ENCODE measurements at places on chromosomes 4 and X.

DNA sequence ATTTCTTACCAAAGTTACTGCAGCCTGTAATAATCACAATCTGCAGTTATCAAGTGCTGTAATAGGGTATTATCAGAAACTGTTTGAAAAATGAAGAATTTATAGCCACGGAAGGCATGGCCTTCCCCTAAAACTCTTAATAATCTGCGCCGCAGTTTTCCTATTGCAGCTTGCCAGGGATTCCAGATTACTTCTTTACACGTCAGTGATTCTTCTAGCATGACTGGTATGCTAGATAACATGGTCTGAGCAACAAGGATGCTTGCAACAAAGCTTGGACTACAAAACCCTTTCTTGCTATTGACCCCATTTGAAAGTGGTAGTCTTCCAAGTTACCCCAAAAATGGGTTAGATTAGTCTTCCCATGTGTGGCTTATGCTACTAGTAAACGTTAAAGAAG is 47.2 kb upstream of the GK2 start:
- no peak for DNase-seq

- DNase-seq: no peak
Observed at GRCh38 chrX:112818114-112819007, 22.3 kb downstream of the AMOT start.

GRCh38 chr4:160399826-160400225 is 1296.9 kb downstream of the RAPGEF2 start:
- DNase-seq: no peak

DNA sequence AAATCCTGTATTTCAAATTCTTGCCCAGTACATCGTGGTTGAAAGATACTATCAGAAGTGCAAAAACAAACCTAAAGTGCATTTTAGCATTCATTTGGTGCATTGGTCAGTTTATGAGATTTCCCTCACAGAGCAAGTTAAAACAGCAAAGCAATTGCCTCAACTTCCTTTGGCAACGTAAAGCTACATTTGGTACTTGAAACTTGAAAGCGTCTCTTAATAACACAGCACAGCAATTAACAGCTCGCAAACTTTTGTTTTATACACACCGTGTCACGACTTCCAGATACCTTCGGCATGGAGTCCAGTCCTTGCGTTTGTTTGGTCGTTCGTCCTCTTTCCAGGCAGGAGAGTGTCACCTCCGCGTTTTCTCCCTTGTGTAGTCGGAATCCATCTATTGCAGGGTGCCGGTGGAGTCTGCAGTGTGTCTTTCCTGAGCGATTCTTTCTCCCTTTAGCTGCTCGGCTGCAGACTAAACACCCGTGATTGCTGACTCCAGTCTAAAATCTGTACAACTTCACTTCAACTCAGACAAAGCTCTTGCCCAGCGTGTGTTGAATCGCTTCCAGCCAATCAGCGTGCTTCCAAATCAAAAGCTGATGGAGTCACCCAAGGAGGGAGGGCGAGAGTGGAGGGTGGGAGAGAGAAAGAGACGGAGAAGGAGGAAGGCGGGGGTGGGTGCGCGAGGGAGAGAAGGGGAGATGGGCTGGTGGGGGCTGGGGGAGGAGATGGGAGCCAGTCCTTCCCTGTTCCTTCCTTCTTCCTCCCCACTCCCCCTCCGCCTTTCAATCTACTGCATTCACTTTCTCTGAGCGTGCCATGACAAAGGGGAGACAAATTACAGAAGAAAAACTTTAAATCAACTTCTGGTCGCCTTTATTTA is at the start of gene PCDH18:
TSS of gene PCDH18 (minus strand) at position 509 of the 883 bp plus-strand sequence. CDS start at position 103, 406 bp downstream.
- DNase-seq: peak; percentile 18

DNA sequence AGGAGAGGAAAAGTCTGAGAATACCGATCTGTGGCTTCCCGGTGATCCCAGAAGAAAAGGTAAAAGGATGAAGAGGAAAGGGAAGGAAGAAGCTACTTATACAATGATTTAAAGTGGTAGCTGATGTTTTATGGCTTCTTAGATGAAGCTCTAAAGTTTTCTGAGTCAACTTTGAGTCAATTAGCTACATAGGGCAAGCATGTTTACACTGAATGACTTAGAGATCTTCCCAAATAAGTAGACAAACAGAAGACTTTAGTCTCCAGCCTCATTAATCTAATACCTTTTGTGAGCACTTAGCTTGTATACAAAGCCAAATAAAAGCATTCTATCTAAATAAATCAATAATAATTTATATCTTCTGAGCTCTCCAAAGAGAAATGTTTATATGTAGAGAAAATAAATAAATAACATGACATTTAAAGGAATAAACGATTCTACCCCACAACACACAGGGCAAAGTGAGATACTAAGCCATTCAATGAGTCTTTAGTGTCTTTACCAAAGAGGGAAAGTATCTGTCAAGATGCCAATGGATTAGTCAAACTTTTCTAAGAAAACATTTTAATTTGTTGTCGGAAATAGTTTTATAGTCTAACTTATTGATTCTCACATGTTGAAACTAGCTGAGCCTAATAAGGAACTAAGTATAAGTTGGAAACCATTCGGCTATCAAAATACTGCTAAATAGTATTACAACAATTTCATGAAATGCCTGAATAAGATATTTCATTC is 46.0 kb upstream of the TMEM184C start:
- no peak for DNase-seq

DNA sequence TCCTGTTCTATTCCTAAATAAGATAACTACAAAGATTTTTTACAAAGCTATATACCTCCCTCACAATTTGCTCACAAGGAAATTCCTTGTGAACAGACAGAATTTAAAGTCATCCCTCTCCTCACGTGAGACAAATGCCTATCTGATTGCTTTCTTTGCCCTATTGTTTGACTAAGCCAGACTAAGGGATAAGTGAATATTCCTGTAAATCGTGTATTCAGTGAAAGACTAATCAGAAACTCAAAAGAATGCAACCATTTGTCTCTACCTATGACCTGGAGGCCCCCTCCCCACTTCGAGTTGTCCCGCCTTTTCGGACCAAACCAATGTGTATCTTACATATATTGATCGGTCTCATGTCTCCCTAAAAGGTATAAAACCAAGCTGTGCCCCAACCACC is 15.3 kb upstream of the ZBTB33 start:
- no peak for DNase-seq

DNA sequence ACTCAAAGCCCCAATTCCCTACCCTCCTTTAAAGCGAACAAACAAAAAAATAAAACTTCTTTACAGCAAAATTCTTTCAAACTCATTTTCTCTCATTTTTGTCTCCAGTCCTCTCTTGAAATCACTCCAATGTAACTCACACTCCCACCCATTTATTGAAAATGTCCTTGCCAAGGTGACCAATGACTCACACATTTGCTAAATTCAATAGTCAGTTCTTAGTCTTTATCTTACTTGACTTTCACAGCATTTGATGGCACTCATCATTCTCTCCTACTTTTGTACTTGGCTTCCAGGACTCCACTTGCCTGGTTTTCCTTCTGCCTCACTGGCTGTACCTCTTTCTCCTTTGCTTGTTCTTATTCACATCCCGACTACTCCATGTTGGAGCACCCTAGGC is 19.9 kb downstream of the CC2D2A start:
- no peak for DNase-seq

GRCh38 chrX:124325732-124326131 is 6.7 kb upstream of the TEX13D start:
- no peak for DNase-seq

DNA sequence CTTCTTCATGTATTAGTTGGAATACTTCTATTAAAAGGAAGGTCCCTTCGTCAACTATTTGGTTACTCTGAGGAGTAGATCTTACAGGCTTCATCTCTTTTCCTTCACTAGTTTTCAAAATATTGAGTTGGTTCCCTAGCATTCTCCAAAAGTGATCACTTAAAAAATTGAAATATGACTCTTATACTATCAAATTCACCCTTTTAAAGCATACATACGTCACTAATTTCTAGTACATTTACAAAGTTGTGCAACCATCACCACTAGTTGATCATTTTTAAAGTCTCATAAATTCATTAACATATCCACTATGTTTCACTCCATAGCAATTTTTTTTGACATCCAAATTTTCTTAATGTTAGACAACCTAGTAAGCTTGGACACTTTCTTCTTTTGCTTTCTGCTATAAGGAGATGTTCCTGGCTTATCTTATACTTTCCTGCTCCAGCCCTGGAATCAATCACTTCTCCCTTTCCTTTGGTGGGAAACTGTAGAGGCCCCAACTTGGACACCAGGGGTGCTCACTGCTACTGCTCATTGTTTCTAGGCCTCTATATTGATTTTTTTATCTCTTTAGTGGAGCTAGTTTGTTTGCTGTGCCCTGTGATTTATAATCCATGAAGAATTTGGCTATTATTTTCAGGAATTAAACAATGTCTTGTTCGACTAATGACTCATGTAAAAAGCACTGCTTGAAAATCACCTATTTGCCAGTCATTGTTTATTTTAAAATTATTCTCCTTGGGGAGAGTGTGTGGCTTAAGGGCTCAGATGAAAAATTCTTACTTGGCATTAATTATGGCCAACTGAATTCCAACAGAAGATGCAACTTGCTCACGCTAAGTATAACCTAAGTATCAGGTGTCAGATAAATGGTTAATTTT is 4.0 kb upstream of the ZFX start:
- peak; percentile 21 for DNase-seq

GRCh38 chr4:19256823-19257222 is 994.9 kb upstream of the SLIT2 start:
- no peak for DNase-seq

DNA sequence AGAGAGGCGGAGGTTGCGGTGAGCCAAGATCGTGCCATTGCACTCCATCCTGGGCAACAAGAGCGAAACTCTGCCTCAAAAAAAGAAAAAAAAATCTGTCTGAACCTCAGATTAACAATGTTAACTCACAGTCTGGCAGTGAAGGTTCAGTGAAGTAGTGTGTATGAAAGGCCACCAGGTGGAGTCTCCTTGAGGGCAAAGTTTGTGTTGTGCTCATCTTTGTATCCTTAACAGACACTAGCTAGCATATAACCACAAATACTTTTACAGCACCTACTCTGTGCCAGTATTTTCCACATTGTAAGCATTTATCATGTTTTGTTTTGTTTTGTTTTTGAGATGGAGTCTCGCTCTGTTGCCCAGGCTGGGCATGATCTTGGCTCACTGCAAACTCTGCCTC is 46.0 kb upstream of the MGST2 start:
- DNase-seq: no peak

- DNase-seq: no peak
Observed at GRCh38 chr4:128751354-128751753, 58.1 kb upstream of the JADE1 start.

- DNase-seq: no peak
Observed at GRCh38 chr4:138899999-138900398, 115.6 kb upstream of the NOCT start.

DNA sequence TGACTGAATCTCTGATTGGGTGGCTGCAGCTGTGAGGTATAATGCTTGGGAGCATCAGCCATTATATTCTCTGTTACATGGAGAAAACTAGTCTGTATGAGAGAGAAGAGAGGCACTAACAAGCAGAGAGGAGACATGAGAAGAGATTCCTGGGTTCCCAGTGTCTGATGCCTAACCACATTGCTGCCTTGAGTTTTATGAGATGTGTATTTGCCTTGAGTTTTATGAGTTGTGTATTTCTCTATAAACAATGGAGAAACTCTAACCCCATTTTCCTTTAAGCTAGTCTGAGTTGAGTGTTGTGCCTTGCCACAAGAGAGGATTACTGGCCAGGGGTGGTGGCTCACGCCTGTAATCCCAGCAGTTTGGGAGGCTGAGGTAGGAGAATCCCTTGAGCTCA is 208.1 kb downstream of the BCOR start:
- no peak for DNase-seq

- no peak for DNase-seq
Observed at GRCh38 chrX:137194164-137194563, 160.4 kb upstream of the GPR101 start.

- no peak for DNase-seq
Observed at GRCh38 chr4:106493086-106493485, 124.5 kb upstream of the GIMD1 start.

GRCh38 chr4:104217526-104217925 is 277.2 kb downstream of the CXXC4 start:
- no peak for DNase-seq

GRCh38 chr4:185700630-185701029 is 111.4 kb downstream of the SORBS2 start:
- no peak for DNase-seq

DNA sequence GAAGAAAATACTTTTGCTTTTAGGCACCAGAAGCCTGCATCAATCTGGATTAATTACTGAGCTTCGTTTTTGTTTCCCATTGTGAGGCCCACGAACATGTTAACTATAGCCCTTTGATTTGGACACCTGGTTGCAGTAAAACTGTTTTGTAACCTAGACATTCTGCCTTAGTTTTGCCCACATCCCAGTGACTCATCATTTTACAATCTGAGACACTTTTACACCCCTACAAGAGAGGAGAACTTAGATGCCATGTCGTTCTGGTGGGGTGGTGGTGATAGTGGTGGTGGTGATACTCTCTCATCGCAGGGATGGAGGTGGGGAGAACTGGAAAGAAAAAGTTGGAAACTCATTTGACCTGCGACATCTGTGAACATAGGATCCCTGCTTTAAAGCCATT is 1257.2 kb downstream of the ADGRL3 start:
- peak; percentile 49 for DNase-seq

DNA sequence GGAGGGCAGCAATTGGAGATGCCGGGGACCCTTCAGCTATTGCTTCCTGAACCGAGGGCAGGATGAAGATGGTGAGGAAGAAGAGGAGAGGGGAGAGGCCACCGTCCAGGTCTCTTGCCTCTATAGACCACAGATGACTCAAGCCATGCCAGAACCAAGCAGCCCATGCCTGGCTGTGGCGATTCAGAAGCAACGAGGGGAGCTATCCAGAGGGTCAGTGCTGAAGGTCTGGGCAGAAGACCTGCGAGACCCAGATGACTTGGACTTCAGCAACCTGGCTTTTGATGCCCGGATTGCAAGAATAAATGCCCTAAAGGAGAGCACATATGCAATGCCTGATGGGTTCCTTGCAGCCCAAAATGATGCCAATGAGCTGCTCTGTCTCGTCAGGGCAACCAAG is 70.2 kb upstream of the PRPS2 start:
- no peak for DNase-seq

GRCh38 chr4:161816958-161817357 is 346.8 kb downstream of the FSTL5 start:
- no peak for DNase-seq

GRCh38 chr4:87633243-87633642 is 16.8 kb upstream of the DMP1 start:
- peak; percentile 23 for DNase-seq

DNA sequence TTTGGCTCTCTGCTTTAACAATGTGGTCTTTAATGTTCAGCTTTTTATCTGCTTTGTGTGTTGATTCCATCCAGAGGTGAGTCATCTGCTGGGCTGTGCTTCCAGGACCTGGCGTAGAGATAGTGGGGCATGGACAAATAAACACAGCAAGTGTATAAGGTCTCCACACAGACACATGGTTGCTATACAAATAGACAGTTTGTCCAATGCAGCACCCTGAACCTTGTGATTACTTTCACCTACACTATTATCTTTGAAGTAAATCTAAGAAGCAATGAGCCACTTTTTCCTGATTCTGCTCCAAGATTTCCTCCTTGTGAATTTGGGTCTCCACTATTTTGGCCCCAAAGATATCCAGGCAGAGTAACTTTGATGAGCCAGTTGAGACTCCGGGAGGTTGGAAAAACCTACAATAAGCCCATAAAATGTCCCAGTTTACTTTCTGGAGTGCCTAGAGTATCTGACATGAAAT is 12.1 kb downstream of the PPARGC1A start:
- peak; percentile 70 for DNase-seq

- peak; percentile 51 for DNase-seq
Observed at GRCh38 chr4:181548873-181549575, 694.2 kb upstream of the TENM3 start.

GRCh38 chrX:53256446-53257041 is 24.8 kb downstream of the IQSEC2 start:
- DNase-seq: no peak

Data from NCI-H226 (cell line).